ENCODE measurements at places on chromosomes 11 and 22.

GRCh38 chr11:13837286-13837685 lies 125.2 kb upstream of the SPON1 start:
- DNase-seq, result no peak

DNA sequence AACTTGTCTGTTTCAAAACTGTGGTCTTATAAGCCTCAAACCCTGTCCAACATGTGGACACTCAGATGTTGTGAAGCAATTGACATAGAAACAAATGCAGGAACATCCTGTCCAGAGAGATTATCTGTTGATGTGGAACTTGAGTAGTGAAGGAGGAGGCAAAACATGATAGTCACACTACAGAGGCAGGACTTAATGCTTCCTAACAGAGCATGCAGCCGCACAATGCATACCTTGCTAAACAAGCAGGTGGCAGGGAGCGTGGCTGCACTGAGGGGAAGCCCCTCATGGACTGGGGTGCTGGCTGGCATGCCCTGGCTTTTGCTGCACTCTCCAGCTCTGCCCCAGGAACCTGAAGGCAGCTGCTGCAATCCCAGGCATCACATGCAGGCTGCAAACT lies 5.3 kb downstream of the C22orf39 start:
- no peak for DNase-seq

DNA sequence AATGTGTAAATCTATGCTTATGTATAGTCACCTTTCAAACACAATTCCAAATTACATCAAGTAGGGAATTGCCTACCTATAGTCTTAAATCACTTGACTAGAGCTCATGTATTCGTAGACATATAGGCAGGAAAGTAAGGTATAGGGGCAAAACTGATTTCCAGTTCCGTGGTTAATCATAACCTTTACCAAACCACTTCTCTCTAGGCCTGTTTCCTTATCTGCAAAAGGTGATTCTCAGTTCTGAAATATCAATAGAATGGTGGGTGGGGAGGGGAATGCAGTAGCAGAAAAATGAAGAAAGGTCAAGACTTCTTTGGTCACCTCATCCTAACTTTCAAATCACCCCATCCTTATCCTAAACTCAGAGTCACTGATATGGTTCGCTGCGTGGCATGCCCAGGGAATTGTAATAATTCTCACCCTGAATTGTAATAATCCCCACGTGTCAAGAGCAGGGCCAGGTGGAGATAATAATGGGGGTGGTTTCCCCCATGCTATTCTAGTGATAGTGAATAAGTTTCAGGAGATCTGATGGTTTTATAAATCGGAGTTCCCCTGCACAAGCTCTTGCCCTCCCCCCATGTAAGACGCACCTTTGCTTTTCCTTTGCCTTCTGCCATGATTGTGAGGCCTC lies 1.9 kb upstream of the ANO5 start:
- no peak for DNase-seq

DNA sequence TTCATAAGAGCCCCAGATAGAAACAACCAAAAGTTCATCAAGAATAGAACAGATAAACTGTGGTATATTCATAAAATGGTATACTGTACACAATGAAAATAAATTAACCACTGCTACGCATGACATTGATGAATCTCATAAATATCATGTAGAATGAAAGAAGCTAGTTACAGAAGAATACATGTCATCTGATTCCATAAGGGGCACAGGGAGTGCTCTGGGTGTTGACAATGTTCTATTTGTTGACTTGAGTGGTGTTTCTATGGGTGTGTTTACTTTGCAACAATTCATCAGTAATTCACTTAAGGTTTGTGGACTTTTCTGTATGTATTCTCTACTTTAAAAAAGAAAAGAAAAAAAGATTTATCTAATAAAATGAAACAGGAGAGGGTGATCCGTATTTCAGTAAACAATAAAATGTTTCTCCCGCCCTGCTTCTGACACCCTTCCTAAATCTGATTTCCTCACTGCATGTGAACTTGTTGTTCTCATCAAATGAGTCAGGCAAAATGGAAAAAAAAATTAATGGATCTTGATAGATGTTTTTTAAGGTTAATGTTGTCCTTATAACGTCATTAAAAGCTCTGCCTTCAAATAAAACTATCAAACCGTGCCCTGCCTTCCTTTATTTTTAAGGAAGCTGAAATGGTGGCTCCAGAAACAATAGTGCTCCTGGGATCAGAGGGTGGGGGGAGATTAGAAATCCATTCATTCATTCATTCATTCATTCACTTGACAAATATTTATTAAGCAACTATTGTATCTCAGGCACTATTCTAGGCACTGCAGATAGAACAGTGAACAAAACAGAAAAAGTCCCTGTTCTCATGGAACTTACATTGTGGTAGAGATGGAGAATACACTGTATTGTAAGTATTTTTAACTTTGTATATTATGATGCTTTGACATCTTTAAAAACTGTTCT lies 77.2 kb upstream of the CD44 start:
- DNase-seq, result no peak

GRCh38 chr11:3707176-3707575 lies 36.0 kb upstream of the CHRNA10 start:
- no peak for DNase-seq

DNA sequence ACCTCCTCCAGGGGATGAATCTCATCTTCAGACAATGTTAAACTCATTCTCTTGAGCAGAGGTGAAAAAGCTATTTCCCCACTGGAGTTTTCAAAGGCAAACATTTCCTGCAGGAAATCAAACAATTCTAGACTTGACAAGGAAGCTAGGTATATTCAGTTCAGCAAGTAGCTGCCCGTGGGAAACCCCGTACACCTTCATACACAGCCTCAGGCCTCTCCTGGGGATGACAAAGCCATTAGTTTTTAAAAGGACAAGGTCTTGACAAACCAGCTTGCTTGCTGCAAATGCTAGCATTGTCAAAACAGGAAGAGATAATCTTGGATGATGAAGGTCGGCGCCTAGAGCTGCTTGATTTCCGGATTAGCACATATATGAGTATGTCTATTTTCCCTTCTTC lies 1630.8 kb upstream of the TENM4 start:
- no peak for DNase-seq

All from mucosa of gallbladder (tissue), 1 donor.